Foreskin melanocyte (primary cell): ENCODE measurements at places on chromosomes 5 and 9.
A peak's percentile ranks its signal among the peaks of the same experiment; 100 is the strongest.

GRCh38 chr5:143641549-143642355 lies 170.2 kb upstream of the HMHB1 start:
- no peak for DNase-seq

DNA sequence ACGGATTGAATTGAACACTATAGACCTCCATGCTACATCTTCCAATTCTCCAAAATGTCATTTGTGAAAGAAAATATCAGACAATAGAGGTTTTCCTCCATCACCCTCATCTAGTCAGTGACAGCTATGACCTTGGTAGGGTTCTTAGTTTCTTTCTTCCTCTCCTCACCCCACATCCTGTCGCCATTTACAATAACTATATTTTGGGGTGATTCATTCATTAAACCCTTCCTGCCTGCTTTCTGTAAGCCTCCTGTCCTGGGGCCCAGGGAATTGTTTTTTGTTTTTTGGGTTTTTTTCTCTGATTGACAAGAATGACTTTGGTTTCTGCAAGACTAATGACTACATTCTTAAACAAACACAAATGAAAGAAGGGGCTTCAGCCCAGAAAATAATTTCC lies 82.6 kb downstream of the PRELID2 start:
- DNase-seq: no peak

DNA sequence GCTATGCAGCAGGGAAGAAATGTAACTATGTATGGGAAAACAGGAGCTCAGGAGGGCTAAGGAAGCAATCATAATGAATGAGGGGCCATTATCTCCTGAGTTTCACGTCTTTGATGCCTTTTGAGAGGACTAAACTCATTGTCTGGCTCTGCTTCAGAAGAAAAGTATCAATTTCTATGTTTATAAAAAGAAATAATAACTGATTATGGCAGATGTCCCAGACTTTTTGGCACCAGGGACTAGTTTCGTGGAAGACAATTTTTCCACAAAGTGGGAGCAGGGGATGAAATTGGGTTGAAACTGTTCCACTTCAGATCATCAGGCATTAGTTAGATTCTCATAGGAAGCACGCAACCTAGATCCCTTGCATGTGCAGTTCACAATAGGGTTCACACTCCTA lies 8.7 kb upstream of the IL7R start:
- no peak for DNase-seq

GRCh38 chr5:150113047-150113744 lies 26.8 kb upstream of the CSF1R start:
- DNase-seq: no peak

DNA sequence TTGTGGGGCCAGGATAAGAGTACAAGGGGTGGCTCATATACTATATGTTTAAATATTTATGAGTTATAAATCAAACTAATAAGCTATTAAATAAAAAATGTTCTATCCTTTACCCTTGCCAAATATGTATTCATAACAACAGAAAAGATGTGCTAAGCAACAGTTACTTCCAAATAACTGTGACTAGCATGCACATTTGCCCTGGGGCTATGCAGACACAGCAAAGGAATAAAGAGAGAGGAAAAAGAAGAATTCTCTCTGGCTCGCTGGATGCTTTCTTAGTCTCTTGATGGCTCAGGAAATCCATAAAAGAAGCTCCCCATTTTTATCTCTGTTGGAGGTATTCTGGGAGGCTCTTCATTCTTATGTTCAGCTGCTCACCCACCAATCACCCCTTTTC lies 182.4 kb upstream of the ATP10B start:
- DNase-seq: peak; percentile 14

DNA sequence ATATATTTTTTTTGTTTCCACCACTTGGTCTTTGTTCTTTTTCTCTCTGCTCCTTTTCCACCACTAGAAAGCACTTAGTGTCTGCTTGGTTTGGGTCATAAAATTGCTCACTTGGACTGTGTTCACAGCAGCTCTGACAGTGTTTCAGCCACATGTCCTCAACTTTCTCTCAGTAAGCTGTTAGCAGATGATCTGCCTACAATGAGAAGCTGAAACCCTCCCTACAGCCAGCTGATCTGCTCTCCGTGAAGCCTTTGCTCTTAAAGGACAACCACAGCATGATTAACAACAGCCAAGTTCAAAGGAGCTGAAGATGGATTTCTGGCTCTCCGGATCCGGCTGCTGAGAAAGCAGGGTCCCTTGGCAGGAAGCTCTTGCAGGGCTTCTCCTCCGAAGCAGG lies 31.6 kb downstream of the PRLR start:
- DNase-seq: no peak

DNA sequence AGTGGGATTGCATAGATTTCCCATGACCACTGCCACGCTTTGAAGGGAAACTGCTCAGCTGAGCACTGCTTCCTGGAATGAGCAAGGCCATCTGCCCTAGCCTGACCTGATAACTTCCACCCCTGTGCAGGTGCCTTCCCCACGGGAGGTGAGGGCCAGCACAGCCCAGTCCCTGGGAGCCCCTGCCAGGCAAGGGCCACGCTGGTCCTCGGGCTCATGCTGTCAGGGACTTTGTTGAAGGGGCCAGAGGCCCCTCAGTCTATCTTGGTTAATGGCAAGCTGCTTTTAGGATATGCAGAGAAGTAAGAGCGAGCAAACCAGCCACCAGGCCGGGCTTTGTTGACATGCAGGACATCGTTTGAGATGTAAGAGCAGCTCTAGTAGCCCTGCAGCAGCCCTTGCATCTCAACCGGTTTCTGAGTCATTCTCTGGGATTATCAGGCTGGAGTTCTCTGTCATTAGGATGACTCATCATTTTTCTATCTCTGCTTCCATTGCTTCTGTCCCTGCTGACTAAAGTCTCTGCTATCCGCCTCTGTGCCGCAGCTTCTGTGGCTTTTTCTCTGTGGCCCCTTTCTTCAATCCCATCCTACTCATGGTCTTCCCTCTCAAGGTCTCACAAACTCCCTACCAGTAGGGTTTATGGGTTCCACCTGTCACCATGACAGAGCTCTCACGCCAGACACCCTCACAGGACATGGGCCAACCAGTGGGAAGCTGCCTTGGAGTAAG lies 30.6 kb upstream of the IQGAP2 start:
- DNase-seq: peak; percentile 58

DNA sequence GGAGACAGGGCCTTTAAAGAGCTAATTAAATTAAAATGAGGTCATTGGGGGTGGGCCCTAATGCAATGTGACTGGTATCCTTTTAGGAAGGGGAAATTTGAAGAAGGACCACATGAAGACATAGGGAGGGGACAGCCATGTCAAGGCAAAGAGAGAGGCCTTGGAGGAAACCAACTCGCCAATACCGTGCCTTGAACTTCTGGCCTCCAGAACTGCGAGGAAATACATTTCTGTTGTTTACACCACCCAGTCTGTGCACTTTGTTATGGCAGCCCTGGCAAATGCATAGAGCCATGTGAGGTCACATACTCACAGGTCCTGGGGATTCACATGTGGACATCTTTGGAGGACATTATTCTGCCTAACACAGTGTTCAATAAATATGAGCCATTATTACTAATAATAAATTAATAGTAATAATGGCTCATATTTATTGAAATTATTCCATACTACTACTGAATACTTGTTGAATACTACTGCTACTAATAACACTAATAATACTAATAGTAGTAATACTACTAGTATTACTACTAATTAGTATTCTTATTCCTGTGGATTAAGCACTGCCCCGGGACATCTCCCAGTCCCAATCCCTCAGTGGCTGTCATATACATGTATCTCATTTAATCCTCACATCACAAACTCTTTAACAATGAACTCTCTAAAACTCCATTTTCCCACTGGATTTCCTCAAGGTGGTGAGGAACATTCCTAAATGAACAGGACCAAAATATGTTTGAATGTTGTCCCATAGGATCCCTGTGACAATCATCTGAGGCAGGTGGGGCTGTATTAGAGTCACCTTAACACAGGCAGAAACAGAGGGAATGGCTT lies 8.4 kb downstream of the TRAF1 start:
- no peak for DNase-seq

- no peak for DNase-seq
Observed at GRCh38 chr5:115946655-115947054, 15.6 kb upstream of the LVRN start.

DNA sequence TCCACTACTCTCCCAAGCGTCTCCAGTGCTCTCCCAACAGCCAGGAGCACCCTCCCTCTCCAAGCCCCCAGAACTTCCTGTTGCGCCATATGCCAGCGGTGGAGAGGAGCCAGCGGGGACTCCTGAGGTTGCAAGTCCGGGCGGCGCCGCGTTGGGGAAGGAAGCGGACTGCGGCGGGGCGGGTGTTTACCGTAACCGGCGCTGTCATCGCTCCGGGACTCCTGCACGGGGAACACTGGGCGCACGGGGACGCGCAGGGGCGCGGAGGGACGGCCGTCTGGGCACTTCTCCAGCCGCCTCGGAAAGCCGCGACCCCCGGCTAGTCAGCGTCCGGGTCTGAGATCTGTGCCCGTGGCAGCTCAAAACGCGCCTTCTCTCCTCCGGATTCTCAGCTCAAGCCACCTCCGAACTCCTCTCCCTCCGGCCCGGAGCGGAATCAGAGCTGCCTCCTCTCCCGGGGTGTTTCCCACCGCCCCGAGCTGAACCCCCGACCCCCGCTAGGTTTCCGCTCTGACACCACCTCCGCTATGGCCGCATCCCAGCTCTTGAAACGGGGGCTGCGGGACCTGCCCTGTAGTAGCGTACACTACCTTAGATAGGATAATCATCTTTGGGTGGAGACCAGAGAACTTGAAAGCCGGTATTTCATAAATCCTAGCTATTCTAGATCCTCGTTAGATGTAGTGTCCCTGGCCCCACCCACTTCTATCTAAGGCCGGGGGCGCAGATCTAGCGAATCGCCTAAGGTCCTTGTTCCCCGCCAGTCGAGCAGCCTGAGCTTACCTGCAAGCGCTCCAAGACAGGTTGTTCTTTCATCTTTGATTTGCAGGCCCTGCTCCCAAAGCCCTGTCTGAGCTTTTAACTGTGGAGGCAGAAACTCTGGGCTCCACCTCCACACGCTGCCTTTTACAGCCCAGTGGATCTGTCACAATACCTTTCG lies at the start of gene TRPM6:
Gene TRPM6, minus strand, starts transcription at position 881 of the 940 bp plus-strand sequence. Its CDS starts 65 bp downstream, at position 816.
- DNase-seq: peak; percentile 64

- no peak for DNase-seq
Observed at GRCh38 chr9:133708246-133709014, 29.7 kb downstream of the SARDH start.

DNA sequence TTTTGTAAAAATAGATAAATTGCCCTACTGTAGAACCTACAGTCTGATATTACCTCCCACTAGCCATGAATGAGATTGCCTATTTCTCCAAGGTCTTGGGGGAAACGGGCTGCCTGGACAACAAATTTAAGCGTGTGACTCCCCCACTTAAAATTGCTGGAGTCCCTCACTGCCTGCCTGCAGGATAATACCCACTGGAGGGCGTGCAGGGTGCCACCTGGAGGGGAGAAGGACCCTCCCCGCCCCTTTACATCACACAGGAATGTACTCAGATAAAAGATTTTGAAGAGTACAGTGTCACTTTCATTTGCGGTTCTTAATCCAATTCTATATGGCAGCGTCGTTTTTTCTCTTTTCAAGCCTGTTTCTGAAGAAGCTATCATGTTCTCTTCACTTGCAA lies 6.2 kb upstream of the TRIM7 start:
- no peak for DNase-seq

GRCh38 chr9:29514336-29514735 lies 1941.1 kb upstream of the C9orf72 start:
- DNase-seq: peak; percentile 8

- DNase-seq: no peak
Observed at GRCh38 chr9:25629231-25629630, 49.0 kb downstream of the TUSC1 start.

DNA sequence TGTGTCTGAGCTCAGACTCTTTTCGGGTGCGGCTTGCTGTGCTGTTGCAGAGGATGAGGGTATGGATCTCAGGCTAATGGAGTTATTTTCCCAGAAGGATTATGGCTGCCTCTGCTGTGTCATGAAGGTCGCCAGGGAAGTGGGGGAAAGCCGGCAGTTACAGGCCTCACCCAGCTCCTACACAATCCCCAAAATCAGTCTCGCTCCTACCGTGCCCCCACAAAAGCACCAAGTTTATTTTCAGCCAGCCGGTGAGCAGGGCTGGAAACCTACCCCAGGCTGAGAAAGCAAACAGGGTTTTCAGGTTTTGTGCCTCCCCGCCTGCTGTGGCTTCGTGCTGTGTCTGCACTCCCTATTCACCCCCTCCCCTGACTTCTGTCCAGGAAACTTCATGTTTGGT lies 113.3 kb downstream of the SLC24A2 start:
- DNase-seq: no peak

- no peak for DNase-seq
Observed at GRCh38 chr9:92616199-92616641, 53.7 kb downstream of the IPPK start.

DNA sequence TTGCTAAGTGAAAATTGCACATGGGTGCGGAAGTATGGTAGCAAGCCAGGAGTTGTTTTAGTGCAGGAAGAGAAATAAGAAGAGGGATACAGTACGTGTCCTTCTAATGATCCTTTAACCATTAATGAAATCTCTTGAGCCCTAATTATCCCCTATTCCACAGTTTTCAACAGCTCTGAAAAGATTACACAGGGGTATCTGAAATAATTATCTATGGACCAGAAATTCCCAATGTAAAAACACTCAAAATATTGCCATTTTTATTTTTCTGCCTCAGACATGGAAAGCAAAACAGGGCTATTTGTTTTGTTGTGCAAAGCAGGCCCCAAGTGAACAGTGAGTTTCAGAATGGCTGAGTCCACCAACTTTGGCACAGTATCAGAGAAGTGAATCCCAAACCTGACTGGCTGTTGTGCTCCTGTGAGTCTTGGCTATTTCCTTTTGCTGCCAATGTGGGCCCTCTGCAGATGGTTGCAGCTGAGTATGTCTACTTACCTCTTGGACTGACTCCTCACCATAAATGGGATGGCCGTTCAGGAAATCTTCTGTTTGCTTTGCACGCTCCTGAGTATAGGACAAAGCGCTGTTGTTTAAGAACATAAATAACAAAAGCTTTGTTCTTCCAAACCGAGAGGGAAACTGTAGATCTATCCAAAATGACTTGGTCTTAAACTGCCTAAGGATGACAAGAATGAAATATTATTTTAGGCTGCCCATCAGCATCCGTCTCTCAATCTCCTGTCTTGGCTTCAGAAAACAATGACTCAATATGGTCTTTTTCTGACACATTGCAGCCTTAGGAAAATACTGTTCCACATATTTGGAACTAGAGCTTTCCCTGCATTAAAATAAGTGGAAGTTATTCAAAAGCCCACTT lies 204.1 kb downstream of the DEPDC1B start:
- DNase-seq: peak; percentile 97

- DNase-seq: no peak
Observed at GRCh38 chr5:167903659-167904058, 387.8 kb upstream of the WWC1 start.

DNA sequence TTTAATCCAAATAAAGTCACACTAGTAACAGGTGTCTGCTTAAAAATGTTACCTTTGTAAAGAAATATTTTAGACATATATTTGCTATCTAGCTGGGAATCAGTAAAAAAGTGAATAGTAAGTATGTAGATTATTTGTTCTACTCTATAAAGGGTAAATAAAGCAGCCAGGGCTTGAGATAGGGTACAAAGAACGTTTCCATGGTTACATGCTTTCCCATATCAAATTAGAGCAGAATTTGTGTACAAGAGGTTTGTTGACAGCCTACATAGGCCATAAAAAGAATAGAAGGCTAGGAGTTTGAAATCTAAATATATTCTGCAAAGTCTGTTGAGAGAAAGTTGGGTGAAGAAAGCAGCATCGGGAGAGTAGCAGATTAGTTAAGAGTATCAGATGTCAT lies 160.9 kb upstream of the POU5F2 start:
- no peak for DNase-seq
